ENCODE measurements at places on chromosomes 1 and 21.

DNA sequence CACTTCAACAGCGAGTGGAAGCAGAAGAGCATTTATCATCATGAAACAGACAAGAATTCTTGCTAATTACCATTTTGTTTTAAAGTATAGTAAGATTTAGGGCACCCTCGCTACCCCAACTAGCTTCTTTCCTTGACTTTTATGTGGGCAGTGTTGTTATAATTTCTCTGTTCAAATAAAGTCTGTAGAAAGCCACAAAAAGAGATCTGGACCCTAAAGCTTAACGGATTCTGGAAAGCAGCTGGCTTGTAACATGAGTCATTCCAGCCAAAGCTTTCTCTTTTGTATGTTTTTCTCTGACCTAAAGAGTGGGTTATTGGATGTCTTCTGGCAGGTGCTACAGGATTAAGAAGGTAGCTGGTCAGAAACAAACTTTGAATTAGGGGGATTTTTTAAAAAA is 37.4 kb downstream of the RUNX1 start:
- no peak for DNase-seq

DNA sequence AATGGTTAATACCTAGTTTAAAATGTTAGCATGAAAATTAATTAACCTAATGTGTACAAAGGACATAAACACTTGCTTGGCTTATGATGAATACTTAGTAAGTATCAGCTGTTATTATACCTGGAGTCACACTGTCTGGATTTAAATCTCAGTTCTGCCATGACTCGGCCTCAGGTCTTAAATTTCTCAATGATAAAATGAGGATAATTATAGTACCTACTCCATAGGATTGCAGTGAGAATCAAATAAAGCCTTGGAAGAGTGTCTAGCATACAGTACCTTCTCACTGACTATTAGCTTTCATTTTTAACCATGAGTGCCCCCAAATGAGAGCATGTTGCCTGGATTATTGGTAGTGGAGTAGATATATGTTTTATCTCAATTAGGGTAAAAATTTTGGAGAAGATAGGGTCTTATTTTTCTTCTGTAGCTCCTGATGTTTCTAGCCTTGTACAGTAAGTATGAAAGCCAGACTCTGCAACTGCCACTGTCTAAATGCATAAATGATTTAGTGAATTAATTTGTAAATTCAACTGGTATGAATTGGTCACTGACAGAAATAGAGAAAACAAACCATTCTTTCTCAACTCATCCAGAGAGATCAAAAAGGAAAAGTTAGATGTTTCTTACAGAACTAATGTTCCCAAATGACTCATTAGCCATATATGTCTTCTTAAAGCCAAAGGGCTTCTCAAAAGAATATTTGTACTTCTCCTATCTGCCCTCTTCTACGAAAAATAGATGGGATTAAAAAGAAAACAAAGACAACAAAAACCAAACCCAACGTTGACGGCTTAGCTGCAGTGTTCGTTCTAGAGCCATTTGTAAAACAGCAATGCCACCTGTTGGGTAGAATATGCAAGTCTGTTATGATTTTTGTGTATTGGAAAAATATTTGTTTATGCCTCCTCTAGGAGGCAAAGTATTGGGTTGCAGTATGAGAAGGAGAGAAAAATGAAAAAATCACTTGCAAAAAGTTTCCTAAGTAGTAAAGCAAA is 53.8 kb upstream of the MROH9 start:
- no peak for DNase-seq

DNA sequence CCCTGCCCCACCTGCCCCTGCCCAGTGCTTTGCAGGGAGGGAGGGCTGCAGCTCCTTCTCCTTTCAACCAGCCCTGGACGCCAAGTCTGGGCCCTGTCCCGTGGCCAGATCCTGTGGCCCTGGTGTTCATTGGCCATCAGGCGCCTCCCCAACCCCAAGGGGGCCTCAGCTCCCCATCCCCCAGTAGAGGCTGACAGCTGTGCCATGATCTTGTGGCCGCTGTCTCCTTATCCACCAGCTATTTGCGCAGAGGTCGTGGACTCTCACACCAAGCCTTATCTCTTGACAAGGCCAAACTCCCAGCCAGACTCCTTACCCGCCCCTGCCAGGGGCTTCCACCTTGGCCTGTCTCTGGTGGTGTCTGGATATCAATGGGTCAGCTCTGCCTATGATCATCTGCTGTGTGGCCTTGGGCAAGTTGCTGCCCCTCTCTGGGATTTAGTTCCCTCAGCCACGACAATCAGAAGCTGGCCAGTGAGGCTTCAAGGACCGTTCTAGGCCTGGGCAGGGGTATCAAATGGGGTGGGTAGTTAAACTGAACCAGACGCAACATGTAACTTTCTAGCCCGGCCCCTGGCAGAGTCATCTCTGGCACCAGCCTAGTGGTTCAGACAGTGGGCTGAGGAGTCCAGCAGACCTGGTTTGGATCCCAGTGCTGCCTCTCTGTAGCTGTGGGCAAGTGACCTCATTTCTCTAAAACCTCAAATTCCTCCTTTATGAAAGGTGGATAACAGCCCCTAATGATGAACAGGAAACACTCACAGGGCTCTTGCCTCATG is 3.3 kb upstream of the COL8A2 start:
- DNase-seq = no peak

DNA sequence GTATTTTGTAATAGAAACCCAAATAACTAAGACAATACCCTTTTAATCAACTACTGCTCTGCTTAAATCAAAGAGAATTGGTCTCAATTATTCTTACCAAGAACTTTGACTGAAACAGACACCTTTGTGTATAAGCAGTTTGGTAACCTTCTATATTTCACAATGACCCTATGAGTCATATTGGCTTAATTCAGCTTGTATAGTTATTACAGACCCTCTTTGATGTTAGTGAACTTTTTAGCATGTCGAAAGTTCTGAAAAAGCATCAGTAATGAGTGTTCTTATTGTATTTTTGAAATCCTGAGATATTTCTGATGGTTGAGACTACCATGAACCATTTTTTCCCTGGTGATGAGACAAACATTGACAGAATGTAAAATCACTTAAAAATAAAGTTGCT is 43.3 kb upstream of the RABGAP1L start:
- DNase-seq = no peak

DNA sequence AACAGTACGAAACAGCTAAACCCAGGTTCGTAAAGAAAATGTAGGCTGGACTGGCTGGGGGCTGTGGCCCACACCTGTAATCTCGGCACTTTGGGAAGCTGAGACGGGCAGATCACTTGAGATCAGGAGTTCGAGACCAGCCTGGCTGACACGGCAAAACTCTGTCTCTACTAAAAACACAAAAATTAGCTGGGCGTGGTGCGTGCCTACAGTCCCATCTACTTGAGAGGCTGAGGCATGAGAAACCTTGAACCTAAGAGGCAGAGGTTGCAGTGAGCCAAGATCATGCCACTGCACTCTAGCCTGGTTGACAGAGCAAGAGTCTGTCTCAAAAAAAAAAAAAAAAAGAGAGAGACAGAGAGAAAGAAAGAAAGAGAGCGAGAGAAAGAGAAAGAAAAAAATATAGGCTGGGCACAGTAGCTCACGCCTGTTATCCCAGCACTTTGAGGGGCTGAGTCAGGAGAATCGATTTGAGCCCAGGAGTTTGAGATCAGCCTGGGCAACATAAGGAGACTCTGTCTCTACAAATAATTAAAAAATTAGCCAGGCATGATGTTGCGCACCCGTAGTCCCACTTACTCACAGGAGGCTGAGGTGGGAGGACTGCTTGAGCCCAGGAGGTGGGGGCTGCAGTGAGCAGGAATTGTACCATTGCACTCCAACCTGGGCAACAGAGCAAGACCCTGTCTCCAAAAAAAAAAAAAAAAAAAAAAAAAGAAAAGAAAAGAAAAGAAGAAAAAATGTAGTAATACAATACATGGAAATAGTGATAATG is 35.7 kb downstream of the CAPZB start:
- no peak for DNase-seq

GRCh38 chr1:177862916-177863315 is 106.9 kb downstream of the SEC16B start:
- no peak for DNase-seq

DNA sequence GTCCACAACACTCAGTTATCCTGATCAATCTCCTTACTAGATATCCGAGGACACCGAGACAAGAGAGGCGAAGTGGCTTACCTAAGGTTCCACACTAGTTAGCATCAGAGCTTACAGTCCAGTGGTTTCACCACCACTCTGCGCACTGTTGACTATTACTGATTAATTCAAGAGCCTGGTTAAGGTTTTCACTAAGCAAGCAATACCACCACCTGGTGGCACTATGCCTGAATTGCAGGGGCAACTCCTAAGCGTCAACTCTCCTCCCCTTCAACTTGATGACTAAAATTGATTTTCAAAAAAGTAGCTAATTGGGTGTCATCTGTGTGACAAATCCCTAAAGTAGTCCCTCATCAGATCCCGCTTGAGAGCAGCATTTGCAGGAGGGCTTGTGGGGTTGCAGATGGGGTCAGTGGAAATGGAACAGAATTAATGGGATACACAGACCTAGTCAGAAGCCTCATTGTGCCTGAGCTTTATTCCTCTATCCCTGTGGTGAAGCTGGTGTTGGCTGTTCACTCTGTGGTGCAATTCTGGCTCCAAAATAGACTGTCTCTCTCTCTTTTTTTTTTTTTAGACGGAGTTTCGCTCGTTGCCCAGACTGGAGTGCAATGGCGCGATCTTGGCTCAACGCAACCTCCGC is 9.1 kb downstream of the TTC22 start:
- DNase-seq = no peak

DNA sequence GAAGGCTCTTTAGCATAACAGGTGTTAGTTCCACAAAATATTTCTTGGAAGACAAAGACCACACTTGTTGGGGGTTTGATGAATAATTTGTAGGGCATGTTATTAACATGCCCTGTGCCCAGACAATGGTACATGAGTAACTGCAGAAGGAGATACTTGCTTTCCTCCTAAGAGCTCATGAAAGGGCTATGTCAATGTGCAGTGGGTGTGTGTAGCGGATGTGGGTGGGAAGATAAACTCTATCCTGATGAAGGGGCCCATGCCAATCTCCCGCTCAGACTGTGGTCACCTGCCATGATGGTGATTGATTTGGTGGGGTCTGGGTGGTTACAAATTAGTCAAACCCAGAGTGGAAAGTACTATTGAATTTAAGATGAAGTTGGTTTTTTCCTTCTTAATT is 69.8 kb upstream of the DNAH14 start:
- DNase-seq = no peak

DNA sequence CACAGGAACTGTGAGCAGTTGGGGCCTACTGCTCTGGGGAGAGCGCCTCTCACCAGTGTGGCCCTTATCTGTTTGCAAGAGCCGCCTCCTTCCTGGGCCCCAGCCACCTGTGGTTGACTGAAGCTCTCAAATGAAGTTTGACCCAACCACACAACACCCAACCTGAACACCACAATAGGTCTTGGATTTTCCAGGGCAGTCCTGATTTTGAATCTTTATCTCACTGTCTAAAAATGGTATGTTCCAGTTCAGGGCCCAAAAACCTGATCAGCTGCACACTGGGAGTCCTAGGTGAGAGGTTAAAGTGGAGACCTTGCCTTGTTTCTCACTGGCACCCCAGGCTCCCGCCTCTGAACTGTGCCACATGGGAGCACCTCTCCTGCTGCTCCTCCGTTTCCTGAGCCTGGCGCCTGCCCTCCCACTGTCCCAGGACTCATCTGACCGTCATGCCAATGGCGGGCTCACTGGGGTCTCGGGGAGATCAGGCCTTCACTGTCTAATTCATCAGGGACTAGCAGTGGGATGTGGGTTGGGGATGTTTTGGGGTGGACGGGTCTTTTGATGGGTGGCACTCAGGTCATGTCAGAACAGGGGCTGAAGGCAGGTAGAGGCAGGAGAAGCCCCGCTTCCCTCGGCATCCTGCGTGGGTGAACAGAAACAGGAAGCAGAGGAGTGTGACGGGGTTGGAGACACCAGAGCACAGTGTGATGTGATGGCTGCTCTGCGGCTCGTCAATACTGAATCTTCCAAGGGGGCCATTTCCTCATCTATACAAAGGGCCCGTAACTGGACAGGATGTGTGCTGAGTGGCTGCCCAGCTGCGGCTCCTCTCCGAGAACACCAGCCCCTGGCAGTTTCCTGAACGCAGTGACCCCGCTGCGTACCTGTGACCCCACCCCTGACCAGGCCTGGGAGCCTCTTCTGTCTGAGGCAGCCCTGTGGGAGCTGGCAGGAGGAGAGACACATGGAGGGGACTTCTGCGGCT is 59.6 kb upstream of the ITPKB start:
- DNase-seq = peak; percentile 84

GRCh38 chr1:231666937-231667608 is 40.5 kb downstream of the DISC1 start:
- DNase-seq = no peak

- DNase-seq = peak; percentile 26
These were observed 50.8 kb downstream of the RHBG start for GRCh38 chr1:156419854-156420204.

GRCh38 chr1:67821263-67821662 is 12.0 kb downstream of the GNG12 start:
- no peak for DNase-seq

GRCh38 chr1:44631333-44631646 is 43.0 kb downstream of the TMEM53 start:
- no peak for DNase-seq

DNA sequence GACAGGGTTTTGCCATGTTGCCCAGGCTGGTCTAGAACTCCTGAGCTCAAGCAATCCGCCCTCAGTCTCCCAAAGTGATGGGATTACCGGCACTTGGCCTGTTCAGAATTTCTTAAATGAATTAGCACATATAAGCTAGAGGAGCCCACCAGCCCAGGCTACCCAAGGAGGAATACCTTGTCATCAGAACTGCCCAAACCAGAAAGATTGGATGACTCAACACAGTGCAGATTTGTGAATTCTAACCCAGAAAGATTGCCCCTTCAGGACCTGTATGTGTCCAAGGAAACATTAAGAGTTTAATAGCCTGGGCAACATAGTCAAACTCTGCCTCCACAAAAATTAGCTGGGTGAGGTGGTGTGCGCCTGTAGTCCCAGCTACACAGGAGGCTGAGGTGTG is 14.0 kb upstream of the LIN9 start:
- DNase-seq = no peak

DNA sequence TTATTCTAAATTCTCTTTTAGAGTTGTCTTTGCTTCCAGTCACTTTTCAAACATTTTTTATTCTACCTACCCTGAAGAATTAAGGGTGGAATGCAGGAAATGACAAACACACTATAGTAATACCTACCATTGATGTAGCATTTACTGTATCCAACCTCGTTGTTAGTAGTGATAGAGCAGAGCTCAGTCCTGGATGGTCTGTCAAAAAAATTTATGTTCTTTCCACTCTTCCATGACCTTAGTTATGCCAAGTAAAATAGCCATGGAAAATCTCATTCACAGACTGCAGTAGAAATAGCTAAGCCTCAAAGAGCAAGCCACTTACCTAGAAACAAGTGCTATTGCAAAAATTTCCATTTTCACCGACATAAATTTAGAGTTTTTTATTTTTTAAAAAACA is 74.6 kb downstream of the CRB1 start:
- no peak for DNase-seq

GRCh38 chr1:74830766-74831165 is 97.8 kb downstream of the TYW3 start:
- no peak for DNase-seq

Measured in CD8-positive, alpha-beta T cell (primary cell).